ENCODE measurements at places on chromosomes 7 and 10. TPM values are rescaled to one million over a fixed set of nuclear protein-coding genes. Genes with fewer than 3 reads are reported as not detected.

Gene SPDYE9
- not detected for total RNA-seq

Gene CPA5
- total RNA-seq: 0.56 TPM

GRCh38 chr10:1571587-1572237 lies 165.6 kb downstream of the ADARB2 start:
- DNase-seq: no peak

DNA sequence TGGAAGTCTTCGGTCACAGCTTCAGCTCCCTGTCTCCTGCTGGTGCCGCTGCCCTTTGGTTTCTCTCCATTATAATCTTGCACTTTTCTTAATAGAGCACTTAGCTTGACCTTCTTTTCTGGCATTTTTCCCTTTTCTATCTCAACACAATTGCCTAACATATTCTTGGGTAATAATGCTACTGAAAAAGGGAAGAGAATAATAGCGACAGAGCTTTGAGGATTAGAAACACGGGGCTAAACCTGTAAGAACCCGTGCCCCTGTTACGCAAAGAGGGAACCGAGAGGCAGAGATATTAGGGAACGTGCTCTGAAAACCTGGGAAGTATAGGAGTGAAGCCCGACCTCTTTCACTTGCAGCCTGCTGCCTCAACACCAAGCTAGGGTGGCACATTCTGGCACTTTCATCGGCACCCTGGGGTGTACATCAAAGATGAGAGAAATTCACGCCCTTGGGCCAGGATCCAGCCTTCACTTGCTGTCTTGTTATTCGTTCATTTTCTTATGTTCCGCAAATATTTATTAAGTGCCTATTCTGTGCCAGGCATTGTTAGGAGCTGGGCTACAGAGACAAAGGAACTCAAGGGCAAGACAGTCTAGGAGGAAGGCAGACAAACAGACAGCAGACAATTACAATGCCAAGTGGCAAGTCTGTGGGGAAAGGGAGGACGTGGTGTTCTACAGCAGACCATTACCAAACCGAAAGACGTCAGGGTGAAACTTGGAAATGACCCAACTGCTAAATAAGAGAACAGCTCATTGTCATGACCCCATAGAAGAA lies 33.0 kb upstream of the GALNTL5 start:
- no peak for DNase-seq

DNA sequence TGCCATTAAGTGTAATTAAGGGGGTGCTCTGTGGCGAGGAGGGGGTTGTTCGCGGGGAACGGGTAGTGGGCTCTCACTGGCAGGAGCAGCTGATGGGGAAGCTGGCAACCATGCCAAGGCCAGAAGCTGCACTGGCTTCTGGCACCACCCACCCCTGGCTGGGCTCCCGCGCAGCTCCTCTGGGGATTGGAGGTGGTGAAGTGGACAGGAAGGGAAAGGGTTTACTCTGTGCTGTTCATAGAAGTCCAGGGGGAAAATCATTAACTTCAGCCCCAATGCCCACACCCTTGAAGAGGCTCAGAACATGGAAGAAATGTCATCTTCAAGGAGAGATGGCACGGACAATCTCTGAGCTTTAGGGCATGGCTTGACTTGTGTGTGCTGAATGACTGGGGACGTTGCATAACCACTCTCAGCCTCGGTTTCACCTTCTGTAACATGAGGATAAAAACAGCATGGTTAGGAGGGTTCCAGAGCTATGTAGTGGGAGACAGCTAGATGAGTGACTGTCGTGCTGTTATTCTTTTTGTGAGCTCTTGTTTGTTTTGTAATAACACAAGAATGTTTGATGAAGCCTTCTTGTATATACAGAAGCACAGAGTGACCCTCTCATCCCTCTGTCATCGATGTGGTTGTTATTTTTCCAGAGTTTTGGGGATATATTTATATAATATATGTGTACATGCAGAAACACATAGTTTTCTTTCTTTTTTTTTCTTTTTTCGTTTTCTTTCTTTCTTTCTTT lies 29.9 kb downstream of the KAZALD1 start:
- DNase-seq: no peak

DNA sequence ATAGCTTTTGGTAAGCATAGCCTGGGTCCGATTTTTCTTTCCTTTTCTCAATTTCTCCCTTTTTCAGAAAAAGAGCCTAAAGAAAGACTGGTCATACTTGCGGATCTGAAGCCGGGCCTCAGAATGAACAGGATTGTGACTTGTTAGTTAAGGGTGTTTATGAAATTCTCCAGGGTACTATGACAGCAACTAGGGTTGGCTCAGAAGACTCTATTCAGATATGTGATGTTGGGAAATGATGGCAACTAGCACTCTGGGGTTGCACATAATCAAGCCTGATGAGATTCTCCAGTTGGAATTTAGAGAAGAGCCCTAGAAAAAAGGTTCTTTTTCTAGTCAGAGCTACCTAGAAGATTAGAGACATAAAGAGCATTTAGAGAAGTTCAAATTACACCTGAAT lies 352.4 kb upstream of the POM121L12 start:
- no peak for DNase-seq

GRCh38 chr10:124568848-124569622 lies 107.4 kb downstream of the LHPP start:
- no peak for DNase-seq

GRCh38 chr10:85280014-85280413 lies 951.6 kb downstream of the CCSER2 start:
- DNase-seq: no peak

GRCh38 chr7:8365499-8366110 lies 67.8 kb upstream of the NXPH1 start:
- no peak for DNase-seq

Data from activated CD4-positive, alpha-beta T cell treated with anti-CD3 and anti-CD28 coated beads for 36 hours (primary cell).